ENCODE measurements at places on chromosomes 2 and 18.

DNA sequence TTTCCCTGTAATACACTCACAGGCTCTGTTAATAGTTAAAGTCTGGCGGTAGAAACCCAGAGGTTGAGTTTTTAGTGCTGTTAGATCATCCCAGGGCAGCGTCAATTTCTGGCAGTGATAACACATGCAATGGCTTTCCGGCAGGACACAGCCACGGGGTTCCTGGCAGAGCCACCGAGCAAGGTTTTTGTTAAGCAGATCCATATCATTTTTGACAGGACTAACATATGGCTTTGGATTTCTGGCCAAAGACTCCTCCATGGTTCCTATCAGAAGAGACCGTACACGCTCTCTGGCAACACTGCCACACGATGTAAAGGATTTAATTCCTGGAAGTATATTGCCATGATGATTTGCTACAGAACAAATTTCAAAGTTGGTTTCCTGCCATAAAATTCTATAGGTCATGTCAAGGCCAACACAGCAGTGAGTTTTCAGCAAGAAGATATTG, 854.3 kb downstream of the LRRTM4 start:
- no peak for DNase-seq

- DNase-seq = no peak
Measured at GRCh38 chr2:216539791-216540241, 41.2 kb downstream of the RPL37A start.

DNA sequence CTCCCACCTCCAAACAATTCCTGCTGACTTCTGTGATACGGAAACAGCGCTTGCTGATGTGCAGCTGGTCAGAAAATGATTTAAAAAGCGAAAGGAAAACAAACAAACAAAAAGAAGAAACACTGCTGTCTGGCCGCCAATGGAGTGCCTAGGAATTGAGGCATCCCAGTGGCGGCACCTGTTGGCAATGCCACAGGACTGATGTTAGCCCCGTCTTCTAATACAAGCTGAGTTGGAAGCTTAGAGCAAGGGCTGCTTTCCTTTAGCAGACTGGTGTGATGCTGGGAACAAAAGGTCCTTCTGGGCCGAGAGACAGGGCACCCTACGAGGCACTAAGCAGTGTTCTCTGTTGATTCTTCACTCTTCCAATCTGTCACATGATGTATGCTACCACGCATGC, 163.6 kb upstream of the REV1 start:
- no peak for DNase-seq

DNA sequence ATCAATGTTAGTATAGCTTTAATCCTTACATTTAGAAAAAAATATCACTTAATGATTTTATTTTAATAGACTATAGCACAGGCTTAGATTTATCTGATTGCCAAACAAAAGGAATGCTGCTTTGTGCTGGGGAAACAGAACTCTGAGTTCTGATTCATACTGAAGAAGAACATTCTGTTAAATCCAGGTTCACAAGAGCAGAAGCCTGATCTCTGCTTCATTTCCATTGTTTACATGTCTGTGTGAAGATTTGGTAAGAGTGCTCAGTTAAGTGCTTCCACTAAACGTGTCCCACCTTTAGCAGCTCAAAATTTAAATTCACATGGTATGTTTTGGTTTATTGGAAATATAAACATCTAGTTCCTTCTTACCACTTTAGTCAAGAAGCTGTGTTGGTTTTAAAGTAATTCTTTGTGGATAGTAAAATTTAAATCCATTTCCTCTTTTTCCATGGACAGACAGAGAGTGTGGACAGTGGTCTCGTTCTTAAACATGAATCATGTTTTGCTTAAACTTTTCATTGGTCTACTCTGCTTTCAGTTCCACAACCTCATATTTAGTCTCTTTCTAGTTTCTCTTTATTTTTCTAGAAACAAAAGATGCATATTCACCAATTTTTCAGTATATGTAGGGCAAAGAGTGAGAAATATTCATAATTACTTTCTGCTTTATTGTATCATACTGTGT, 59.1 kb downstream of the NYAP2 start:
- no peak for DNase-seq

DNA sequence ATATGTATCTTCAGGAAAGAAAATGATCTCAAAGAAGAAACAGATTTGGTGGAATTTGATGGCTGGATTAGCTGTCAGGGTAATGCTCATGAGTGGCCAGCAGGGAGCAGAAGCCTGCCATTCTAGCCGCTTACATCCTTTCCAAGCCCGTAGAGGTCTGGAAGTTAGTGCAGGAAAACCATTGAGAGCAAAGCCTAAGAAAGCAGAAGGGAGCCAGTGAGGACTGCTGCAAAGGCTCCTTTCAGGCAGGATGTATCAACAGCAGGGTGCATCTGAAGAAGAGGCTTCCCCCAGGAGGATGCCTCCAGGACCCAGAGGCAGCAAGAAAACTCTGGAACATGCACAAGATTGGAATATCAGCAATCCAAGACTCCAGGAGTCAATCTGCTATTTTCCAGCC, 22.9 kb upstream of the LBH start:
- peak; percentile 79 for DNase-seq

GRCh38 chr2:191845248-191845715, 1.6 kb downstream of the CAVIN2 start:
- no peak for DNase-seq
